ENCODE measurements at places on chromosomes 13 and 19. TPM values are rescaled to one million over a fixed set of nuclear protein-coding genes. Genes with fewer than 3 reads are reported as not detected.

DNA sequence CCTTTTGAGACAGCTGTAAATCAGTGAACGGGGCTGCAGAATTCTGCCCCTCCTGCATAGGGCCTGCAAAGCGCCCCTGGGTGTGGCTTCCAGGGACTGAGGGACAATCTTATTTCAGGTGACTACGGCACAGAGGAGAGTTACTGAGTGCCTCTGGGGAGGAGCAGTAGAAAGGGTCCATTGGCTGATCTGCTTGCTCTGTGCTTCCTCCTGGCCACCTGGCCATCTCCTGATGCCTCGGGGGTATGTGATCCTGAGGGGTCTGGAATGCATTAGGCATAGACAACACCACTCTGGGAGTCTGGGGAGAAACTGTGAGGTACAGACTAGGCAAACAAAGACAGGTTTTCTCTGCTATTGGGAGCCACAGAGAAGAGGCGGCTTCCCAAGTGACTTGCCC is 2.8 kb downstream of the KCTD15 start:
- no peak for DNase-seq

GRCh38 chr19:9828551-9829063 is 889 bp downstream of the UBL5 start:
- DNase-seq = no peak

GRCh38 chr13:67184247-67184646 is 45.9 kb downstream of the PCDH9 start:
- DNase-seq = no peak

- no peak for DNase-seq
Observed at GRCh38 chr13:76754414-76754813, 131.8 kb downstream of the KCTD12 start.

DNA sequence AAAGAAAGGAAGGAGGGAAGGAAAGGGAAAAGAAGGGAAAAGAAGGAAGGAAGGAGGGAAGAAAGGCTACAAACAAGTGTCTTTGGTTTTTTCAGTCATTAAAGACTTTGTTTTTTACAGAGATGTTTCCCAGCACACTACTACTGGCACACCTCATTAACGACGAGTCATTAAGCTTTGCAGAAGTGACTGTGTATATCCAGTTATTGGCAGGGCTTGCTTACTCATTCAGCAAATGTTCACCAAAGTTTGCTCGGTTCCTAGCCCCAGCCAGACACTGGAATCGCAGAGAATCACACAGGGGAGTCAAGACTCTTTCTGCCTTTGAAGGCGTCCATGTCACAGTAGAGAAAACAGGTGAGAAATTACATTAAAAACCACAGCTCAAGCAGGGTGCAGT is 4.3 kb downstream of the NLRP12 start:
- no peak for DNase-seq

GRCh38 chr19:19559931-19560330 is 21.9 kb downstream of the CILP2 start:
- no peak for DNase-seq

- DNase-seq = no peak
Observed at GRCh38 chr13:85597790-85598500, 201.3 kb downstream of the SLITRK6 start.

- DNase-seq = no peak
Observed at GRCh38 chr13:99085139-99085807, 107.4 kb upstream of the DOCK9 start.

DNA sequence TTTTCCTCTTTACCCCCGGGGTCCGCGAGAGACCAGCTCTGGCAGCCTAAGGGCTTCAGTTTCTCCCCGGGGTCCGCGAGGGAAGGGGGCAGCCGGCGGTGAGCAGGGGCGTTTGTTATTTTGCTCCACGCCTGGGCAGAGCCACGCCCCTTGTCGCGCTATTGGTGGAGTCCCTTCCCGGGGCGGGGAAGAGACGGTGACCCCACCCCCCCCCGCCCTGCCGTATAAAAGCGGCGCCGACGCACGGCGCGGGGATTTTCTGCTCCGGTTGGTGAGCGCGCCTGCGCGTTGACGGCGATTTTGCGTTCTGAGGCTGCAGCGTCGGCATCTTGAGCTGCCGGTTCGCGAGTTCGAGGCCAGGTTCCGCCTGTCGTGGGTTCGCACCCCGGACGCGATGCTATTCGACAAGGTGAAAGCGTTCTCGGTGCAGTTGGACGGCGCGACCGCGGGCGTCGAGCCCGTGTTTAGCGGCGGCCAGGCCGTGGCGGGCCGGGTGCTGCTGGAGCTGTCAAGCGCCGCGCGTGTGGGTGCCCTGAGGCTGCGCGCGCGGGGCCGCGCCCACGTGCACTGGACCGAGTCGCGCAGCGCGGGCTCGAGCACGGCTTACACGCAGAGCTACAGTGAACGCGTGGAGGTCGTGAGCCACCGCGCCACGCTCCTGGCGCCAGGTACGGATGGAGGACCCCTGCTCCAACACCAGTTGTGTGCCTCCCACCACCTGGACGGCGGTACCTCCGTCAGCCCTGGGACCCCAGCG is at the start of gene ARRDC2:
Gene ARRDC2, plus strand, starts transcription at position 254 of the 757 bp plus-strand sequence. Its CDS starts 141 bp downstream, at position 395.
- DNase-seq = peak; percentile 73

DNA sequence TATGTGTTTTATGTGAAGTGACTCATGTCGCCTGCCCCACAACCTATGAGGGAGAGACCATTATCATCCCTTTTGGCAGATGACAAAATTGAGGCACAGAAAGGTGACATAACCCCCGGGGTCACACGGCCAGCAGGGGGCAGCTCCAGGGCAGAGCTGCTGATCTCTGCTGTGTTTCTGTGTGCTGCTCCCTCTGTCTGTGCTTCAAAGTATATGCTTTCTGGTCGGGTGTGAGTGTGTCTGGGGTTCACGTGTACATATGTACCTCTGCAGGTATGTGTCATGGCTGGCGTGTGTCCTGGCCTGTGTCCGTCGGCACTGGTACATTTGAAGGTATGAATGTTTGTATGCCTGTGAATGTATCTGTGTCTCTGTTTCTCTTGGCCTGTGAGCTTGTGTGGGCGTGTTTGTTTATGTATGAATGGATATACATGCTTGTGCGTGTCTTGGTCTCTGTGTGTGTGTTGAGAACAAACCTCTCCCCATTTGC is 7.1 kb downstream of the LIPE start:
- DNase-seq = no peak

DNA sequence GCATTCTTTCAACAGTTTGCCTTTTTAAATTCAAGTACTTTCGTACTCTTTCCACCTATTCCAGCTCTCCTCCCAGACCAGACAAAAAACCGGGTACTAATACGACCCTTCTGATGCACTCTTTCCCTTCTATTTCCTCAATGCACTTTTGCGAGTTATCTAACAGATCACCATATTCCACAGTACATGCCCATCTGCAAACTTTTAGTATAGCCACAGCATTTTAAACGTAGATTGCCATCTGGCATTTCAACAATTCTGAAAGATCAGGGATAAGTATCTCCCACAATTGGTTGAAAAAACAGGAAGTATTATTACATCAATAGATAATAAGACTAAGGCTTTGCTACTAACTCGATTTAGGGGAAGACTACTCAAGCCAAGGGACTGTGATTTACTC is 31.5 kb downstream of the RBM26 start:
- DNase-seq = no peak

- DNase-seq = no peak
Observed at GRCh38 chr19:55913643-55914268, 18.4 kb downstream of the NLRP13 start.

DNA sequence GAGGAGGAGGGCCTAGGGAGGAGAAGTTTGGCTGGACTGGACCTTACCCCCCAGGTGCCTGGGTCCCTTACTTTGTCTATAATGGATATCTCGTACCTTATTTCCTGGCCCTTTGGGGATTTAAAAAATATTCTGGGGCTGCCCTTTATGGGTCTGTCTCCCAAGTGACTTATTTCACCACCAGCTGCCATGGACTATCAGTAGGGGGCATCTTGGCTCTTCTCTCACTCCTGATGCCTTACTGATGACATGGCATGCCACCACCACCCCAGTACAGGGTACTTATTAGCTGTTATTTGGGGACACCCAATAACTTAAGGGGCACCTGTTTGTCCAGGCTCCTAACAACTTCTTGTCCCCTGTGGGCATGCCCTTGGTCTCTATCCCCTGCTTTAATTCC is 38.0 kb downstream of the NFIX start:
- DNase-seq = no peak

Gene DNAAF3
- 6.6 TPM for polyA plus RNA-seq

Gene LRRC25
- polyA plus RNA-seq = 0.88 TPM

Gene KLHL1
- polyA plus RNA-seq = 1.00 TPM

Gene OR7D2
- 0.16 TPM for polyA plus RNA-seq

Gene CA11
- polyA plus RNA-seq = 30.7 TPM

Gene CCDC70
- polyA plus RNA-seq = not detected

Gene KASH5
- polyA plus RNA-seq = 0.57 TPM

Gene ONECUT3
- 0.04 TPM for polyA plus RNA-seq

Gene NOTCH3
- polyA plus RNA-seq = 146 TPM

All from renal cortex interstitium (tissue), 15 donors.